Activated CD4-positive, CD25-positive, alpha-beta regulatory T cell treated with anti-CD3 and anti-CD28 coated beads, Interleukin-2, amount 50 U/mL, for 24 hours (primary cell): ENCODE measurements at places on chromosomes 5 and 9.
A peak's percentile ranks its signal among the peaks of the same experiment; 100 is the strongest.

DNA sequence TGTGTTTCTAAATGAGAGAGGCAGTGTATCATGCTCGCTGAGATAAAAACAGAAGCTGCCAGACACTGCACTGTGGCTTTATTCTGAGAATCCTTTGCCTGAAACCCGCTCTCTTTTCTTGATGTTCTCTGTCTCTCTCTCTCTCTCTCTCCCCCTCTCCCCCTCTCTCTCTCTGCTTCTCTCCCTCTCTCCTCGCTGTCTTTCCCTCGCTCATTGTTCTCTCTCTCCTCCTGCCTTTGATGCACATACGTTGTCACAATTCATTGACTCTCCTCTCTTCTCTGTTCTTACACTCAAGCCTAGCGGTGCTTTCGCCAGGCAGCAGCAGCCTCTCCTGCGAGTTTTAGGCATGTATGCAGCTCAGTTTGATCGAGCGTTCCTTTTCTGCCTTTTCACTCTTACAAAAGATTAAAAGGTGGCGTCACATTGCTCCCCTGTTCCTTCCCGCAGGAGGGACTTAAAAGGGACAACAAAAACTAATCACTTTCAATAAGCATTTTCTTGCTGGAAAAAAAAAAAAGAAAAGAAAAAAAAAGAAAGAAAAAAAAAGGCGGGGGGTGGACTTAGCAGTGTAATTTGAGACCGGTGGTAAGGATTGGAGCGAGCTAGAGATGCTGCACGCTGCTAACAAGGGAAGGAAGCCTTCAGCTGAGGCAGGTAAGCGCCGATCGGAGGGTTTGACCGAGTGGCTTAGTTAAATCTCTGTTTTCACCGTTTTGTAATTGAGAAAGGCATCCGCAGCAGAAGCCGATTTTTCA, 717.9 kb upstream of the WWC1 start:
- no peak for ATAC-seq

DNA sequence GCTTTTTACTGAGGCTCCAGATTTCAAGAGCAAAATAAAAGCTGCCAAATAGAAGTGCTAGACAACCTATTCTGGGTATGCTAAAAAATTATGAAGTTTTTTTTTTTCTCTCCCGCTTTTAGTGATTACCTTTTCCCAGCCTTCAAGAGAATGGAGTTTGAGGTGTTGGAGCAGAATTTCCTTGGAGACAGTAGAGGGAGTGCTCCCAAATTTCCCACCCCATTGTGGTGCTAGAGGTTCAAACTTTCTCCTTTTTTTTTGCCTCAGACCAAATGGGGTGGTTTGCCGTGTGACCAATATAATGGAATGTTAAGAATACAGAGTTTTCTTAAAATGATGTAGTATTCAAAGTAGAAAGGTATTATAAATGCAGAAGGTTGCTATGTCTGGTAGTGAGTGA, 244.2 kb upstream of the RIOK2 start:
- no peak for ATAC-seq

DNA sequence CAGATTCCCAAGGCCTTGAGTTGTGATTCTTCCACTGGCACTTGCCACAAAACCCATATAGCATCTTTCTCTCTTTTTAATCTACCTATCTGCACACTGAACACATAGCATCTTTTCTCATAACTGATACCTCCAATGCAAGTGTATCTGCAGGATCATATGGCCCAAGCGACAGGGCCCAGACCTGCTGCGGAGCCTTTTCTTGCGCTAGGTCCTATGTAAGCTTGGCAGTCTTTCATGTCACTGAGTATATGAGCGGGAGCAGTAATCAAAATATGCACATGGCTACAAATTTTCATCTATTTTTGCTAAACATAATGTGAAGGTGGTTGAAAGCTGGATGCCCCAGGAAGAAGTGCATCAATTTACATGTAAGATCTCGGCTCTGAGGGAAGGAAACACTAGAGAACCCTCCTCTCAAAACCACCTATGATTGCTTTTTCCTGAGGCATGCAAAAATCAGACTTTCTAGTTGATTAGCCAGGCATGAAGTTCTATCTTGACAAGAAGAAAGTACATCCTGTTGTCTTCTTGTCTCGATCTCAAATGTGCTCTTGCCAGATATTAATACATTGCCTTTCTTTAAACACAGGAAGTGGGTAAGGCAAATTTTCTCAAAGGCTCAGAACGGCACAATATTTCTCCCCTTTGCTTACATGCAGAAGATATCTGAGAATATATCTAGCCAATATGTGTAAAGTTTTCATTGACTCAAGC, 26.9 kb upstream of the CEMIP2 start:
- ATAC-seq: peak; percentile 72

GRCh38 chr9:112180387-112180881, 5.3 kb upstream of the SUSD1 start:
- ATAC-seq: peak; percentile 91

DNA sequence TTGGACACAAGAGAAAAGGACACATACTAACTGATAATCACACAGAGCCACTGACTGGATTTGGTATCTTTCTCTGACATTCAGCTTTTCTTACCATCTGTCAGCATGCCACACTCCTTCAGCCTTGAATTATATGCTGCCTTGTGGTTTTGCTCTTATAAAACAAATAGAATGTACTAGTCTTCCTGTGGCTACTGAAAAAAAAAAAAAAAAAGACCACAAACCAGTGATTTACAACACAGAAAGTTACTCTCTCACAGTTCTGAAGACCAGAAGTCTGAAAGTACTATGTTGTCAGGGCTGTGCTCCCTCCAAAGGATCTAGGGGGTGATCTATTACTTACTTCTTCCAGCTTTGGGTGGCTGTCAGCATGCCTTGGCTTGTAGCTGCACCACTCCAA, 82.3 kb downstream of the THBS4 start:
- no peak for ATAC-seq

DNA sequence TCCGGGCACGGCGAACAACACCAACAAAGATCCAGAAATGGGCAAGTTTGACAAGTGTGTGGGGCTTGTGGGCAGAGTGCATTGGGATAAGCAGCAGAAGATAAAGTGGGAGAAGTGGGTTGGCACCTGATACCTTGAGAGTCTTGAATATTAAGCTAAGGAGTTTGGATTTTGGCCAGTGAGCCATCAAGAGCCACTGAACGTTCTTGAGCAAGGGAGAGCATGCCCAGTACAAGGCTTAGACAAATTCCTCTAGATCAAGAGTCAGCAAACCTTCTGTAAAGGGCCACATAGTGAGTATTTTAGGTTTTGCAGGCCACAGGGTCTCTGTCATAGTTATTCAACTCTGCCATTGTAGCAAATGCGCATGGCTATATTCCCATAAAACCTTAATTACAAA, 26.6 kb upstream of the TRMT10B start:
- ATAC-seq: no peak

- no peak for ATAC-seq
Measured at GRCh38 chr5:80569961-80570786, at the start of gene ANKRD34B. ANKRD34B (minus strand) TSS chr5:80570280; CDS start chr5:80560019, 10,261 bp downstream.

GRCh38 chr9:136401173-136401922, 1.4 kb upstream of the SNAPC4 start:
- no peak for ATAC-seq

GRCh38 chr5:181218795-181219124, 4.3 kb upstream of the TRIM41 start:
- no peak for ATAC-seq

- no peak for ATAC-seq
Measured at GRCh38 chr9:107455425-107456135, 34.0 kb downstream of the KLF4 start.

GRCh38 chr9:138051586-138052321, 174.2 kb downstream of the CACNA1B start:
- ATAC-seq: no peak

GRCh38 chr5:7706256-7706655, 144.7 kb downstream of the CFAP90 start:
- no peak for ATAC-seq

- ATAC-seq: no peak
Measured at GRCh38 chr5:89289604-89290003, 406.6 kb upstream of the MEF2C start.

DNA sequence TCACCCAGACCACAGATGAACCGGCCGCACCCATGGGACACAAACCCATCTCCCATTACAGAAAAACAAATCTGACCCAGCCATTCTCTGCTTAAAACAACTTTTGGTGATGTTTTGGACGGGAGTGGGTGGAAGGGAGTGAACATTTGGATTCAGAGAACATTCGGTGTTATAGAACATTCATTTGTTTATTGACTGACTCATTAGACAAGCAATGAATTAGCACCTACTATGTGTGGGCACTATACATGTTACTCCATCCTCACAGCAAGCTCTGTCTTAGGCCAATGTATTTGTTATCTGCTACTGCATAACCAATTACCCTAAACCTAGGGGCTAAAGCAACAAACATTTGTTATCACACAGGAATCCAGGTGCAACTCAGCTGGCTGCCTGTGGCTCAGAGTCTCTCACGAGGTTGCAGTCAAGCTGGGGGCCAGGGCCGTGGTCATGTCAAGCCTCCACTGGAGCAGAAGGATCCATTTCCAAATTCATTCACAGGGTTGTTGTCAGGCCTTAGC, 5.1 kb upstream of the ERGIC1 start:
- no peak for ATAC-seq

- no peak for ATAC-seq
Measured at GRCh38 chr9:79120941-79121340, 450.8 kb upstream of the TLE4 start.

DNA sequence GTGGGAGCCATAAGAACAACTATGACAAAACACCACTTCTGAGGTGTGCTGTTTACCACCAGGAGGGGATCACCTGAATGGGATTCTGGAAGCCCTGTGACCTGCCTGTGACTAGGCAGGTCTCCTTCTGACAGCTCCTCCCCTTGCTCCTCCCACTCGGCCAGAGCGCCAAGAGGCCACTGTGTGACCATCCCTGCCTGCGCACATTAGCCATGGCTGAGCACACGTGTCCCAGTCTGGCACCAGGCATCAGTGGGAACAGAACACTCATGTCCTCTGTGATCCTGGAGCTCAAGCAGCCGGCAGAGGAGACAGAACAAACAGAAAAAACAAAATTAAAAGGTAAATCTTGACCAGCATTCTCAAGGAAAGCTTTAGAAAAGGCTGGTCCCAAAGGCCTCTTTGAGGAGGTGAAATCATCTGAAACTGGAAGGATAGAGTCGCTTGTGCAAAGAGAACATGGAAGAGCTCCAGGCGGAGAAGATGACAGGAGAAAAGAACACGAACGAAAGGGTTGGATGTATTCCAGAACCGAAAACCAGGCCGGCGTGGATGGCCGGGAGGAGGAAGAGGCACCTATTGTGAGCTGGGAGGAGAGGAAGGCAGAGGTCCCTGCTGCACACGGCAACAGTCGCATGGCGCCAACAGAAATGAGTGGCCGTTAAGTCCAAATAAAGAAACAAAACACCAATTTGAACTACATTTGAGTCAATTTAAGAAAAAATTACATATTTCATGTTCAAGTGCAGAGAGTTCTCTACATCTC, 5.1 kb downstream of the MED10 start:
- ATAC-seq: no peak

- no peak for ATAC-seq
Measured at GRCh38 chr9:35792024-35792813, 828 bp downstream of the NPR2 start.

GRCh38 chr5:121805911-121806310, 45.8 kb upstream of the FTMT start:
- ATAC-seq: no peak

- ATAC-seq: no peak
Measured at GRCh38 chr5:115661101-115661500, 35.3 kb upstream of the TMED7 start.

- ATAC-seq: no peak
Measured at GRCh38 chr9:29456940-29457339, 1883.7 kb upstream of the C9orf72 start.

- ATAC-seq: no peak
Measured at GRCh38 chr5:32143617-32144377, 30.3 kb downstream of the GOLPH3 start.

- ATAC-seq: no peak
Measured at GRCh38 chr5:77015938-77016569, 14.2 kb upstream of the AGGF1 start.
